ENCODE measurements at places on chromosomes 7 and 10. TPM values are rescaled to one million over a fixed set of nuclear protein-coding genes. Genes with fewer than 3 reads are reported as not detected.

GRCh38 chr7:69104023-69104422, 494.3 kb upstream of the AUTS2 start:
- no peaks in the 10 kb centered on the region for H3K4me1 ChIP-seq
- no peak for DNase-seq
- H3K27me3 ChIP-seq = no peaks in the 10 kb centered on the region
- H3K36me3 ChIP-seq = no peaks in the 10 kb centered on the region

GRCh38 chr7:155922067-155922816, 110.0 kb upstream of the SHH start:
- H3K36me3 ChIP-seq = no peaks in the 10 kb centered on the region
- H3K27me3 ChIP-seq = no peaks in the 10 kb centered on the region
- no peak overlapping the region for H3K27ac ChIP-seq
- H3K4me1 ChIP-seq = no peaks in the 10 kb centered on the region
- H3K4me3 ChIP-seq = no peak overlapping the region

DNA sequence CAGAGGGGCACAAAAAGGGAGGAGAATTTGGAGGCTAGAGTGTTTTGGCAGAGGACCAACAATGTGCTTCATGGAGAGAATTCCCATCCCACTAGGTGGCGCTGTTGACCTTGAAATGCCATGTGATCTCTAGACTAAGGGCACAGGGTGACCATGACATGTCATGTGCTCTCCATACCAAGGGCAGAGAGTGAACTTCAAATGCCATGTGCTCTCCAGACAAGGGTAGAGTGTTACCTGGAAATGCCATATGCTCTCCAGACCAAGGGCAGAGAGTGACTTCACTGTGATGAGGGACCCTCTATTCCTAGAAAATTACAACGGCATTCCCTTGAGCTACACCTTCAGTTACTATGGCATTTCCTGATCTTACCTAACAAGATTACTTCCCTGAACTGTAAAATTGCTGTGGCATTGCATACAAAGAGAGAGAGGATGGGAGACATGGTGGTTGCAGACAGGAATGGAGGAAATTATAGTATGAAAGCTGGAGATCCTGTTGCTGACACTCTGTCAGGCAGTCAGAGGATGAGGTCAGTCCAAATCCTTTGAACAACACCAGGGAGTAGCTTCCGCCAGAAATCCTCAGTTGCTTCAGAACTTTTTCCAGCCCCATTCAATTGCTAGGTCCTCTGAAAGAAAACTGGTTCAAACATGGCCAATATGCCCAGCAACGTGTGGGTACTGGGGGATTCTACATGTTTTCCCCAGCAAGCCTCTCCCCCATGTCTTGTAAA, 60.9 kb upstream of the ACSM6 start:
- H3K4me1 ChIP-seq = no peaks in the 10 kb centered on the region
- H3K27me3 ChIP-seq = no peaks in the 10 kb centered on the region
- DNase-seq = peak; percentile 83
- no peak overlapping the region for H3K4me3 ChIP-seq

DNA sequence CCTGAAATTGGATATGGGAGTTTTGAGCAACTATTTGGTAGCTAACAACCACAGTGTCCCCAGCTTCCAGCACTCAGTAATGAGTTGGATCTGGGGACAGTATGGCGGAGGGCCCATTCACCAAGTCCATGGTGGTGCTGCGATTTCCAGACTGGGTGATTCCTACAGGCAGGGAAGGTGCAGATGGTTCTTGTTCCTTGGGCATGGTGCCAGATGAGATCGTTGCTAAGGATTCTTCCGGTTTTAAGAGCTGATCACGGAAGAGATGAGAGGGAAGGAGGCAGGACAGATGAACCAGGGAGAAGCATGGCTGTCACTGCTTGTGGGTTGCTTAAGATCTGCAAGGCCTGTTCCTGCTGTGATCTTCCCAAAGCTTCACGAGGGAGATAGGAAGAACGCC, 380.3 kb downstream of the TCERG1L start:
- no peak overlapping the region for H3K4me3 ChIP-seq
- no peak overlapping the region for H3K27ac ChIP-seq
- H3K4me1 ChIP-seq = no peaks in the 10 kb centered on the region
- no peaks in the 10 kb centered on the region for H3K36me3 ChIP-seq
- H3K27me3 ChIP-seq = no peaks in the 10 kb centered on the region
- no peak for DNase-seq

DNA sequence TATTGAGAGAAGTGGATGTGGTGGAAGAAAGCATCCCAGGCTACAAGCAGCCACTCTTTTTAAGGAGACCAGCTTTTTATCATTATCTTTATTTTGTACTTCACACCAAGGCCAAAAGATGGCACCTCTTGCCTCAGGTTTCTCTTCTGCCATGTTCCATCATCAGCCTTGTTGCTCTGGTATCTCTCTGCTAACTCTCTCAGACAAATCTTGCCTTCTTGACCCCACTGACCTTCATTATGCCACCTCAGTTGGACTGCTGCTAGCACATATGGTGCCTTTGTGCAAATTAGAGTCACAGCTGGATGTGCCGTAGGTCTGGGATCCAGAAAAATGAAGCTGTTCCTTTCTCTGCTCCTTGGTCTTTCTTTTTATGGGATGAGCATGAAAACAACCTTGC, 47.1 kb upstream of the DYNC1I1 start:
- DNase-seq = no peak
- no peaks in the 10 kb centered on the region for H3K36me3 ChIP-seq
- no peaks in the 10 kb centered on the region for H3K4me1 ChIP-seq
- H3K4me3 ChIP-seq = no peak overlapping the region

- no peaks in the 10 kb centered on the region for H3K36me3 ChIP-seq
- no peak for DNase-seq
- H3K27ac ChIP-seq = no peak overlapping the region
Observed at GRCh38 chr7:127828843-127829500, 177.0 kb downstream of the SND1 start.

DNA sequence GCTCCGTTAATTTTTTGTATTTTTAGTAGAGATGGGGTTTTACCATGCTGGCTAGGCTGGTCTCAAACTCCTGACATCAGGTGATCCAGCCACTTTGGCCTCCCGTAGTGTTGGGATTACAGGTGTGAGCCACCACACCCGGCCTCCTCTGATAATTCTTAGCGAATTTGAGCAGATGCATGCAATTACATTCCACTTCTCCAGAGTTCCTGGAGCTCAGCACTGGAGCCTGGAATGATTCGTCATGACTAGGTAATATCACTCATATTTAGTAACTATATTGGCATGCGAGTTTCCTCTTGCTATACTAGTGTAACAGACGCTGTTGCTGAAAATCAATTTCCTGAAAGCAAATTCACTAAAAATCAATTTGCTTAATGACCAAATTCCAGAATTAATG, 86.8 kb downstream of the MKX start:
- no peaks in the 10 kb centered on the region for H3K36me3 ChIP-seq
- H3K27ac ChIP-seq = no peak overlapping the region
- DNase-seq = no peak
- H3K27me3 ChIP-seq = no peaks in the 10 kb centered on the region
- H3K4me1 ChIP-seq = no peaks in the 10 kb centered on the region

DNA sequence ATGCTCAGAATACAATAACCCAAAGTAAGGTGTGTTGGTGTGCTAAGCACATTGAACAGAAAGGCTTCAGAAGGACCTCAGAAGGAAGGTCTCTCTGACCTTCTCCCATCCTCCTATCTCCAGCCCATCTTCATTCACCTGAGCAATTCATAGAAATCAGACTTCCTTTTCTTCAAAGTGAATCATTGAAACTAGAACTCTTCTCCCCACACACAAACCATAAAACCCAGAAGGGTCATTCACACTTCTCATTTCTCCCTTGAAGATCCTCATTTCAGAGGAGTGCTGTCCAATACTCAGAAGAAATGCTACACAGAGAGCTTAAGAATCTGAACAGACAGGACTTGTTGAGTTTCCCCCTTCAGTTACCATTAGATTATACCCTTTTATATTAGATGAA, 89.5 kb downstream of the VWDE start:
- no peak overlapping the region for H3K4me3 ChIP-seq
- no peaks in the 10 kb centered on the region for H3K4me1 ChIP-seq
- DNase-seq = no peak
- no peaks in the 10 kb centered on the region for H3K27me3 ChIP-seq
- H3K36me3 ChIP-seq = no peaks in the 10 kb centered on the region
- H3K27ac ChIP-seq = no peak overlapping the region

- H3K4me1 ChIP-seq = no peaks in the 10 kb centered on the region
- no peak overlapping the region for H3K27ac ChIP-seq
- no peaks in the 10 kb centered on the region for H3K27me3 ChIP-seq
- H3K4me3 ChIP-seq = no peak overlapping the region
Observed at GRCh38 chr10:30095631-30096422, 36.4 kb upstream of the JCAD start.

GRCh38 chr10:114930320-114930719, 7.7 kb upstream of the TRUB1 start:
- H3K4me3 ChIP-seq = no peak overlapping the region
- H3K27me3 ChIP-seq = no peaks in the 10 kb centered on the region
- H3K4me1 ChIP-seq = no peaks in the 10 kb centered on the region
- H3K27ac ChIP-seq = no peak overlapping the region

GRCh38 chr7:137996386-137996851, 5.5 kb downstream of the CREB3L2 start:
- H3K27me3 ChIP-seq = no peaks in the 10 kb centered on the region
- peaks cover 57% of the 10 kb centered on the region for H3K4me1 ChIP-seq
- peak overlapping the region; percentile 71 for H3K4me3 ChIP-seq
- DNase-seq = no peak

DNA sequence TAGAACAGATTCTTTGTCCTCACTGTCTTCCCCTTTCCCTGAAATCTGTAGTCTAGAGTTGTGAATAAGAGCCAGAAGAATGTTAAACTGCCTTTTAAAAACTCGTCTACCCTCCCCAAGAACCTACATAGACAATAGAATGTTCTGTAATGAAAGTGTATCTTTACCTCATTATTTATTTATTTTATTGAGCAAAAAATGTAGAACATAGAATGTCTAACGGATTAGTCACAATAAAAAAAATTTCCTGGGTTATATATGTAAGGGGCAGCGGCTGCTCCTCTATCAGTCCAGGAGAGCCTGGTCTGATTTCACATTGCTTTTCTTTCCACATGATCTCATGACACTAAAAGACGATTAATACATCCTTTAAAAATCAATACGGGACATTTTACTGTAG, 135.7 kb downstream of the SDK1 start:
- H3K27me3 ChIP-seq = no peaks in the 10 kb centered on the region
- no peak for DNase-seq
- H3K4me3 ChIP-seq = no peak overlapping the region
- H3K36me3 ChIP-seq = no peaks in the 10 kb centered on the region
- H3K4me1 ChIP-seq = no peaks in the 10 kb centered on the region

DNA sequence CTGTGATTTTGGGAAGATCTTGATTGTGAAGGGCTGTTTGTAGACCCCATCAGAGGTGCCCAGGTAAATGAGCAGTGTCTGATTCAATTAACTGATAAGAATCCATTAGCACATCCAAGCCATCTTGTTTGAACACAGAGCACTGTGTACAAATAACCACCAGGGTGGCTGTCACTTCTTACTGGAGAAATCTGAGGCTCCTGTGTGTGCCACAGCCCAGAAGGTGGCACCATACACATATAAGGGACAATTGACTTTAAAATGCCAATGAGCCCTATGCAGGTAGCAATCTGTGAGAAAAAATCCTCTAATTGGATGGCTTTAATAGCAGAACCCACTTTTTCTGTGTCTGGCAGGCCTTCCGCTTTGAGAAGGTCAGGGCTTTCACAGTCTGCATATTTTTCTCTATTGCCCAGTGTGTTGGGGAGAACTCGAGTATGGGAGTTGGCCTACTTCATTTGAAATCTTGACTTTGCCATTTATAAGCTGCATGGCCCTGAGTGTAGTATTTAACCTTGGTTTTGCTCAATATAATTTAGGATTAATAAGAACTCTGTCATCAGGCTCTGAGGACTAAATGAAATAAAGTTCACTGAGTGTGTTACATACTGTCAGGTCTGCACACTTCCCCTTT, 517.4 kb downstream of the CCSER2 start:
- no peak for DNase-seq
- H3K4me1 ChIP-seq = no peaks in the 10 kb centered on the region
- no peaks in the 10 kb centered on the region for H3K36me3 ChIP-seq
- no peak overlapping the region for H3K27ac ChIP-seq
- H3K4me3 ChIP-seq = no peak overlapping the region

DNA sequence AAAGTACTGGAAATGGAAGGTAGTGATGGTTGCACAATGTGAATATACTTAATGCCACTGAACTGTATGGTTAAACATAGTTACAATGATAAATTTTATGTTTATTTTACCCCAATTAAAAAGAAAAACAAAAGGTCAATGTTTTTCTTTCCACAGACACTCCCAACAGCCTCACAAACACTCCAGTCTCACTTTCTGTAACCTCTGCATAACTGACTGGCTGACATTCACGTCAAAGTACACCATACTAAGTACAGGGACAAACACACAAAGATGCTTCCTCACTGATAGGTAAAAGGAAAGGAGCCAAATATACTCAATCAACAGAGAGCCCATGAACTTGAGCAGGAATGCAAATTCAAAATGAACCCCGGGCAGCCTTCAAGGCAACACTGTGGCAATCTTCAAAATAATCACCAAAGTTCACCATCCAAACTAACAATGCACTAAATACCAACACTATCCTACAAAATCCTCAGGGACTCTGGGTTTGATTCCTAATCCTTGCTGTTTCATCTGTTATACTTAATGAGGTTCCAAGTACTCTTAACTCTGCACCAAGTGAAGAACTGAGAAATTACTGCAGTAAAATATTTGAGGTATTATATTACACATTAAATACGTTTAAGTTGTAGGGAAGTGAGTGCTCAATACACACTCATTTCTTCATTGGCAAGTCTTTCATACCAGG, 90.8 kb downstream of the ARMH3 start:
- no peak overlapping the region for H3K4me3 ChIP-seq
- no peaks in the 10 kb centered on the region for H3K27me3 ChIP-seq
- H3K36me3 ChIP-seq = peaks cover 9% of the 10 kb centered on the region
- no peak overlapping the region for H3K27ac ChIP-seq
- DNase-seq = no peak

GRCh38 chr10:85293483-85293882, 965.1 kb downstream of the CCSER2 start:
- no peaks in the 10 kb centered on the region for H3K4me1 ChIP-seq
- H3K27me3 ChIP-seq = no peaks in the 10 kb centered on the region
- no peak overlapping the region for H3K4me3 ChIP-seq
- DNase-seq = no peak
- H3K36me3 ChIP-seq = no peaks in the 10 kb centered on the region

DNA sequence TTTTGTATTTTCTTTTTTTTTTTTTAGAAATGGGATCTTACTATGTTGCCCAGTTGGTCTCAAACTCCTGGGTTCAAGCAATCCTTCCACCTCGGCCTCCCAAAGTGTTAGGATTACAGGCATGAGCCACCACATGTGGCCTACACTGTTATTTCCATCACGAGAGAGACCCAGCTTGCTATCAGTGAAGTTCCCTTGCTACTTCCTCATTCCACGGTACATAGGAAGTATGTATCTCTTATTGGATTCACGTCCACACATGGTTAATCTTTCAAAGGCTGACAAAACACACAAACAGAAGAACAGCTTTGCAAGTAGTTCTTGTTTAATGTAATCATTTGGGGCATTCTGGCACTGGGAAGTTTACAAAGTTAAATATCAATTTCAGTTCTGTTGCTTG, 50.9 kb downstream of the DCLRE1A start:
- DNase-seq = no peak
- H3K27me3 ChIP-seq = no peaks in the 10 kb centered on the region
- H3K36me3 ChIP-seq = no peaks in the 10 kb centered on the region
- H3K27ac ChIP-seq = no peak overlapping the region
- H3K4me3 ChIP-seq = no peak overlapping the region

LRRTM3 gene
- not detected for total RNA-seq

Data from ascending aorta (tissue), 2 donors.